HT-29 (cell line): ENCODE measurements at places on chromosomes 13 and 19.
A peak's percentile ranks its signal among the peaks of the same experiment; 100 is the strongest.

DNA sequence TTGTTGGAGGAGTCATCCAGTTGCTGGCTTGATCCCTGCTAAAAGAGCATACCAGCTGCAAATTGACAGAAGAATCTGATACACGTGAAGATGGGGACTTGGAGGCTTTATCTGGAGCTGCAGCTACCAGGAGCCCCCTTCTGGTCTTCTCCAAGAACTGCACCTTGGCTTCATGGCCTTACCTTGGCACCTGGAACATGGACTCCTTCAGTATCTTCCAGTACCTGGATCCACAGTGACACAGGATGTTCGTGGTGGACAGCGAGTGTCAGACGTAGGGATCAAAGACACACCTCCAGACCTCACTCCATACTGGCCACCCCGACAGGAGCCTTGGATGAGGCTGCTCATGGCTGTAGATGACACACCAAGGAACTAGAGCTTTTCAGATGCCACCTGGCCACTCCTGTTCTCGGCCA, 9.9 kb upstream of the ACSBG2 start:
- peak; percentile 83 for DNase-seq

GRCh38 chr19:46471116-46471733, at the start of gene PNMA8A:
Gene PNMA8A (minus strand): TSS chr19:46471563. CDS start chr19:46471035, 528 bp downstream.
- no peak for DNase-seq

GRCh38 chr13:102280366-102280765, 121.5 kb downstream of the FGF14 start:
- DNase-seq: no peak

DNA sequence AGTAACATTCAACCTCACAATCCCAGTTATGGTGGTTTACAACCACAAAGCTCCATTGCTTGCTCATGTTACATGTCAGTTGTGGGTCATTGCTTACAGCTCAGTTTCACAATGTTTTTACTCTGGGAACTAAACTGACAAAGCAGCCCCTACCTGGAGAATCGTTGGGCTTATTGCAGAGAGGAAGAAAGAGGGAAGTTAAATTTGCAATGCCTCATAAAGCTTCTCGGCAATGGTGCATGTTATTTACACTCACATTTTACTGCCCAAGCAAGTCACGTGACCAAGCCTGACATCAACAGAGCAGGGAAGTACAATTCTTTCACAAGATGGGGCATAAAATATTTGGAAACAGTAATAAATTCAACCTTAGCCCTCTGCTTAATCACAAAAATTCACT, 441.6 kb downstream of the TDRD3 start:
- no peak for DNase-seq

DNA sequence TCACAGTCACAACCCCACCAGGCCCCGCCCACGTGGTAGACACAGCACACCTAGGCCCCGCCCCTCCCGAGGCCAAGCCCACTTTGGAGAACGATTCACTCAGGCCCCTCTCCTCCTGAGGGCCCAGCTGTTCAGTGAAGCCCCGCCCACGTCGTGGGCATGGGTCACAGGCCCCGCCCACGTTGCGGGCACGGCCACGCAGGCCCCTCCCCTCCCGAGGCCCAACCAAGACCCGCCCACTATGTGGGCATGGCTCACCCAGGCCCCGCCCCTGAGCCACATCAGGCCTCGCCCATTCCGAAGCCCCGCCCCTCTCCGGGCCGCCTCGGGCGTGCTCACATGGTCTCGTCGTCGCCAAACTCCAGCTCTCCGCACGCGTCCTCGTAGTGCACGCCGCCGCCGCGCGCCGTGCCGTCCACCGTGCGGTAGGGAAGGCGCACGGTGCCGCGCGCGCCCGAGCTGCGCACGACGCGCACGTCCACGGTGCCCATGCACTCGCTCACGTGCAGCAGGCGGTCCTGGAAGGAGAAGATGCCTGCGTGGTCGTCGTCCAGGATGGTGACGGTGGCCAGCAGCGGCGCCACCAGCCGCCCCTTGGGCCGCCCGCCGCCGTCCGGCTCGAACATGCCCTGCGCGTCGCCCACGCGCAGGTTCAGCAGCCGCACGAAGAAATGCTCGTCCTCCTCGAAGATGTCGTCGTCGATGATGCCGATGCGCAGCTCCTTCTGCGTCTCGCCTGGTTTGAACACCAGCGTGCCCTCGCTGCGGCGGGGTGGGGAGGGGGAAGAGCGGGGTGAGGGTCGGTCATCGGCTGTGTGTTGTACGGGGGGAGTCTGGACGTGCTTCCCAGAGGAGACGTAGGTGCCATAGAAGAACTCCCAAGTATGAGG, 24.0 kb downstream of the SLC8A2 start:
- peak; percentile 90 for DNase-seq

- no peak for DNase-seq
Measured at GRCh38 chr19:1362387-1363257, 21.1 kb upstream of the NDUFS7 start.

- DNase-seq: no peak
Measured at GRCh38 chr19:6654347-6655310, 15.3 kb downstream of the TNFSF14 start.
